ENCODE measurements at places on chromosomes 12 and 14.

- DNase-seq: no peak
Measured at GRCh38 chr14:41718477-41719166, 111.9 kb downstream of the LRFN5 start.

DNA sequence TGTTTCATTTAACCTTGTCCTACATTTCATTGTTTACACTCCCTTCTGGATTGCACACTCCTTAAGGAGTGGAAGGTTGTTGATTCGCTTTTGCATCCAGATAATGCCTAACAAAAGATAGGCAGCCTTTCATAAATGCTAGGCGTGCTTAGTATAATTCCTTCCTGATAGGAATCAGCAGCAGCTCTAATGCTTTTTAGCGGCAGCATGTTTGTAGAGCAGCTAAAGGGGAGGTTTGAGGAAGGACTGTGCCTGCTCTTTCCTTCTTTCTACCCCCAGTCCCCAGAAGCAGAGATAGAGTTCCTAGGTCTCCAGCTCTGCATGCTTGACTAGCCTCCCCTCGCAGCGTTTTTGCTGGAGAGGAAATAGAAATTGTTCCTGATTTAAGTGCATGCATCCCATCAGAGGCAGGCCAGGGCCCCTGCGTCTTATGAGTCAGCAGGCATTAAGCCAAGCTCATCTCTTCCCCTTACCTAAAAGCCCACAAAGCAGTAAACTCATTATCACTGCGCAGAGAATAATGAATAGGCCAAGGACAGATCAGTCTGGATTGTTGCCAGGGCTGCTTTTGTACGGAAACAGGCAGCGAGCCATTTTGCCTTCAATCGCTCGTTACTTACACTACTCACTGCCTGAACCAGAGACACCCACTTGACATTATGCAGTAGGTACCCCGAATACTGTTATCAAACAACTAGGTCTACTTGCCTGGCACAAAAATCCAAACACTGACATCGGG lies 14.0 kb upstream of the TBPL2 start:
- DNase-seq: no peak

DNA sequence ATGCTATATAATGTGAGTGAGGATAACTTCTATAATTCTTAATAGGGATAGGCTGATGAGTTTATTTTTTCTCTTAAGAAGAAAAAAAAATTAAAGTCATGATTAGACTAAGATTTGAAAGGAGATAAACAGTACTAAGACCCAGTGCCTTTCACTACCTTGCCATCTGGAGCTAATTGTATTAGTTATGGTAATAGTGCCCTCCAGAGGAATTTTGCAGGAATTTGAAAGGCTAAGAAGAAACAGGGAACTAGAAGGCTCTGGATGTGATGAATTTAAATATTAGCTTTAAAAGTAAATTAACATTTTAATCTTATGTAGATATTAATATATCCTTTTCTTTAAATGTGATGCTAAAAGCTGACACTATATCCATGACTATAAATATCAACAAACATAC lies 36.6 kb upstream of the PIK3C2G start:
- no peak for DNase-seq

GRCh38 chr12:131351319-131352028 lies 359.4 kb upstream of the SFSWAP start:
- no peak for DNase-seq

DNA sequence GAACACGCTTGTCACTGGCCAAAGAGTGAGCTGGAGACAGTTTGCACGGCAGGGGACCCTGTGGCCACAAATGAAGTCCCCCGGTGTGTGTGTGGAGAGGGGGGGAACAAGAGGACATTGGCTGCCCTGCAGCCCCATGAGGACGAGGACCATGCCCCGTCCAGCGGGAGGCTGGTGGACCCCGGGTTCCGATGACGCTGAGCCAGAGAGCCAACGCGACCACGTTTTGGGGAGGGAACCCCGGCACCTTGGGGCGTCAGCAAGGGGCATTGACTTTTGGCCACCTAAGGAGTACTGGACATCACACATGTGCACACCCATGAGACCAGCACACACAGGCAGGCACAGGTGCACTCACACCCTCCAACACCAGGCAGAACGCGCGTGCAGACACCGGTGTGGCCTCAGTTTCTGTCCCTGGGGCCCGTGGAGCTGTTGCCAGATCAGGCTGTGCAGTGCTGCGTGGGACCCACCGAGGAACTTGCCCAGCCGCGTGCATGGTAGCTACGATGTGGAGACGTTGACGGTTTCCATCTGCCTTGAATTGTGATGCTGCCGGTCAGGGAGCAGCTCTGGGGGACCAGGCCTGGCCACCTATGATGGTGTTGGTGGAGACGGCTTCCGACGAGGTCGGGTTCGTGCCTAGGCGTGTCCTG lies 26.5 kb downstream of the NOC4L start:
- DNase-seq: no peak

DNA sequence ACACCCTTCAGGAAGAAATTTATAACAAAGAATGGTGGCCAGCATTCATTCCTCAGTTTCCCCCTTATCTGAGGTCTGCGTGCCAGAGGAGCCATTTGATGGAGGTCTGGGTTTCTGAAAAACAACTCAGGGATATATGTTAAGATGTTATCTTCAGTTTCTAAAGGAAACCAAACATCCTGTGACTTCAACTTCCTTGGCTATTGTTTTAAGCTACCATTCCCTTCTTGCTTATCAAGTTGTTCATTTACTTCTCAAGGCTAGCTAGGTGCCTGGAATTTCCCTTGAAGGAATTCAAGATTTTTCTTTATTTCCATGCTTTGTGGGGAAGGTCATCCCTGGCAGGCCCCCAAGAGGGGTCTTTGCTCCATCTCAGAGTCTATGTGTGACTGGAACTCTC lies 27.1 kb upstream of the OXA1L start:
- no peak for DNase-seq

DNA sequence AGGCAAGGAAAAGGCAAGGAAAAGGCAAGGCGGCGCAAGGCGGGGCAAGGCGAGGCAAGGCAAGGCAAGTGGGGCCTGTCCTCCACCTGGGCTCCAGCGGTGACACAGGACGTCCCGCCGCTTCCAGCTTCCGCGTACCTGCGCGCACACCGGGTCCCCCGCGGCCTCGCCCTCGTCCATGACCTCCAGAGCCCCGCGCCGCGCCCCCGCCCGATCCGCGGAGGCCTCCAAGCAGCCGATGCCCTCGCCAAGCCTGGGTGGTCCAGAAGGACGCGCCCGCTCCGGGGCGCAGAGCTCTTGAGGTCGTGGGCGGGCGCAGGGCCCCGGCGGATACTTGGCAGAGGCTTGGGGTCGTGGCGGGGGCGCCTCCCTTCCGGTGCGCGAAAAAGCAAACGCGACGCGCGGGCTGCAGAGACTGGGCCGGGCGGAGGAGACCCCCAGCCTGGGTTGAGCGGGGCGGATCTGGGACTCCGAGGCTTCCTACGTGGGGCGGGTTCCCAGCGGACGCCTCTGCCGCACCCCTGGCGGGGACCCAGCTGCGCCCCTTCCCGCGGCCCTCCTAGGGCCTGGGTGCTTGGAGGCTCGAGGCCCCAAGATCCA lies 60.8 kb upstream of the EIF5 start:
- no peak for DNase-seq

- no peak for DNase-seq
Measured at GRCh38 chr12:110005319-110005973, 6.2 kb downstream of the ANKRD13A start.

- DNase-seq: no peak
Measured at GRCh38 chr12:82682851-82683261, 3.9 kb upstream of the TMTC2 start.

DNA sequence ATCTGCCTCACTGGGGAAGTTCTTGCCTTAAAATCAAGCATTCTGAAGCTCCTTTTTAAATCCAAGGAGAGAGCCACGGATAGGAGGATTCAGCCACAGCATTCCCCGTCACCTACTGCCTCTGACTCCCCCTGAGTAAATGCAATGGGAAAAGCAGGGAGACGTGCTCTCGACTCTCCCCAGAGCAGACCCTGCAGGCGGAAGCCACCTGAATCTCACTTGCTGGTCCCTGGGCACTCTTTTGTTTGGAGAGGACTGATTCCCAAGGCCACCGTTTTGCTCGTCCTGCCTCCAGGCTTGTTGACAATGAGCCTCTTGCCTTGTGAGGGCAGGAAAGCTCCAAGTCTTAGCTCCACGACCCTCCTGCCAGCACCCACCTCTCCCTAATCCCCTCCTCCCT lies 204.5 kb downstream of the SLC15A4 start:
- no peak for DNase-seq

GRCh38 chr14:94163796-94164195 lies 10.3 kb upstream of the PPP4R4 start:
- DNase-seq: no peak

- no peak for DNase-seq
Measured at GRCh38 chr12:74441872-74442271, 95.8 kb upstream of the ATXN7L3B start.

- DNase-seq: no peak
Measured at GRCh38 chr12:24919346-24920001, 29.4 kb downstream of the BCAT1 start.

DNA sequence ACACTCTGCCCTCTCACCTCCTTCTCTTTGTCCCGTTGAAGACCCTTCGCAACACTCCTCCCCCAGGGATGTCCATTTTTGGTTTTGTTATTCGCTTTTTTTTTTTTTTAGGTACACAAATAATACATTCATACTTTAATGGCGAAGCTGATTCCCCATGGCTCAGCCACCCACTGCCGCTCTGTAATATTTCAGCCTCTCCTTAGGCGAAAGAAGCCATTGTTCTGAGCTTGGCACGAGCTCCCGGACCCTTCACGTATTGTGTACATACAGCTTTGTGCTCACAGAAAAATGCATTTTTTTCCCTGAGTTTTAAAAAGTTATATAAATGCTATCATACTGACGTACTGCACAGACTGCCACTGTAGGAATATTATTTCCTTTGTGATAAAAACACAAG lies 115.0 kb downstream of the TMEM132C start:
- no peak for DNase-seq

DNA sequence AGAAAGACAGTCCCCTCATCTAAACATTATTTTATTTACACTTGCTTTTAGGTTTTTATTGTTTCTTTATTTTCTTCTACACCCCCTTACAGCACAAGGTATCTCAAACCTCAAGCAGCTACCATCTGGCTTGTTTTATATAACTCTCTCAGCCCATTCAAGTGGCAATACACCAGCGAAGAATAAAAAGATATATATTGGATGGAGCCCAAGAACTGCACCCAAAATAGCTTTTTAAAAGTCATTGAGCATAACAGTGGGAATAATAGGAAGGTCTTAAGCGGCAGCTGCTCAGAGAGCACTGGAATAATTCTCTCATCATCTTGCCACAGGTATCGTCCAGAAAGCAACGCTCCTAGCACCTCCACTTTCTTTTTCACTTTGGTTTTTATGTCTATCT lies 322.5 kb downstream of the SYT1 start:
- DNase-seq: no peak

DNA sequence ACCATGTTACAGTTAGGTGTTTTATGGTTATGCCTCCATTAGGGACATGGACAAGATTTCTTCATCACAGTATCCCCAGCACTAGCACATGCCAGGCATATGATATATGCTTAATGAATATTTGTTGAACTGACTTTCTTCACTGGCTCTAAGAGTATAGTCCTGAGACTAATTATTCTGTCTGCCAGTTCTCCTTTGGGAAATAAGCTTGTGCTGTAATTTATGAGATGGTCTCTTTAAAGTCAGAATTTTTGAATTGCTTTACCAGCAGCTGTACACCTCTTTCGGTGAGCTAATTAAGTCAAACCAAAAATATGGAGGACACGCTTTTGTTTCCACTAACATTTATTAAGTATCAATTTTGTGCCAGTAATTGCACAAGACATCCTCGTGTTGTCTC lies 4.8 kb upstream of the KRT72 start:
- DNase-seq: no peak

- no peak for DNase-seq
Measured at GRCh38 chr12:100234591-100235304, 32.1 kb downstream of the DEPDC4 start.

GRCh38 chr12:122753319-122753650 lies 661 bp downstream of the DENR start:
- DNase-seq: no peak

GRCh38 chr14:92401561-92401960 lies 78.6 kb downstream of the SLC24A4 start:
- DNase-seq: no peak

DNA sequence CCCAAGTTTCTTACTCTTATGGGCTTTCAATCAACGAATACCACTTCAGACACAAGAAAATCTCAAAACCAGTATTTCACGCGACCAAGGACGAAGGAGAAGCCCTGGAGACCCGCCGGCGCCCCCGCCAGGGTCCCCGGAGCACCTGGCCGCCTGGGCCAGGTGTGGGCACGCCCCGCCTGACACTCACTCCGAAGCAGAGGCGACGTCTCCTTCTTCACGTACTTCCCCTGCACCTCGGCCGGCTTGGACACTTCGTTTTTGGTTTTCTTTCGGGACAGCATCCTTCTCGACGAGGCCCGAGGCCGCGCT lies 466 bp downstream of the SAV1 start:
- DNase-seq: no peak

GRCh38 chr14:88748288-88748687 lies 44.5 kb downstream of the EML5 start:
- no peak for DNase-seq

- DNase-seq: no peak
Measured at GRCh38 chr14:71300566-71301330, 393.5 kb downstream of the PCNX1 start.

DNA sequence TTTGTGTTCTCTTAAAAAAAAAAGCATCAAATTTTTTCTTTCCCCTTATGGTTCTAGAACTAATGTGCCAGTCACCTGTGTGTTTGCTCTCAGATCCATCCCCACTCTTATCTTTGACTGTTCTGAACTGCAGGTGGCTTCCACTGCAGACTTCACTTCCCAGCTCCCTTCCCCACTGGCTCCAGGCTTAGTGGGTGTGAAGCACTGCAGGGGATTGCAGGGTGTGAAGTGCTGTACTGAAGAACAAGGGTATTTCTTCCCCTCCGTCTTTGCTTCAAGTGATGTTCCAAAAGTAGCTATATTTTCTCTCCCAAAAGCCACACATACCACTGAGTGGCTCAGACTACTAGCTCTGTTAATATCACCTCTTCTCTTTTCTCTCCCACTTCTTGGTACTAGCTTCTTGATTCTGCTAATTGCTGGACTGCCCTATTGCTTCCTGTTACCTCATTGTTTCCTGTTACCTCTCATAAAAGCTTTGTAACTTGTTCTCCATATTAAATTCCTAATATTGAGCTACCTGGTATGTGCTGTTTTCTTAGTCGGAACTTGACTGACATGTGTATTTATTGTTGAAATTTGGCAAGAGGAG lies 115.4 kb upstream of the PRICKLE1 start:
- DNase-seq: no peak
